NCI-H1048 (cell line): ENCODE measurements at places on chromosomes 7 and 10.

DNA sequence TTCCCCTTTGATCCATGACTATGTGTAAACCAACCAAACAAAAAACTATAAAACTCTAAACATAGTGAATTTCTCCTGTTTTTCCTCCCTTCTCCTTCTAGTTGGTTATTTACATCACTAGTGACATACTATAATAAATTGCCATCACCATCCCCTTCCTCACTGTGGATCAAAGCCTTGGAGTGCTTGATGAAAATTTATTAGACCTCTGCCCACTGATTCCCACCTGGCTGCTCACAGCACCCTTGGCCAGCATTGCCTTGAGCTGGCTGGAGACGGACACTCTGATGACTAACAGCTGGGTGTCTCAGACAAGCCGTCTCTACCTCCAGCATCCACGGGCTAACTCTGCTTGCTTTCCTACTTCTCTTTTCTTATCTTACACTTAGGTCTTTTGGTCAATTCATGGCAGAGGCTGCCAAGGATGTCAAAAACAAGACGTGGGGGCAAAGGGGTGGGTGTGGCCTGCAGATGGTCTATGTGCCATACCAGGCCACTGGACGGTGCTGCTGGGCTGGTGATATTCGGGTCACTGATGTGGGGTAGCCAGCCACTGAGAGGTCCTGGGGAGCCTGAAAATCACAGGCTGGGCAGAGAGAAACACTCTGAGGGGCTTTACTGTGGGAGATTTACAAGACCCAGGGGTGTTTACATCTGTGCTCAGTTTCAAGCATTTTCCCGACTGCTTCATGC lies 207.8 kb downstream of the TAX1BP1 start:
- DNase-seq = no peak

GRCh38 chr10:2038036-2038435 lies 300.7 kb upstream of the ADARB2 start:
- DNase-seq = no peak

DNA sequence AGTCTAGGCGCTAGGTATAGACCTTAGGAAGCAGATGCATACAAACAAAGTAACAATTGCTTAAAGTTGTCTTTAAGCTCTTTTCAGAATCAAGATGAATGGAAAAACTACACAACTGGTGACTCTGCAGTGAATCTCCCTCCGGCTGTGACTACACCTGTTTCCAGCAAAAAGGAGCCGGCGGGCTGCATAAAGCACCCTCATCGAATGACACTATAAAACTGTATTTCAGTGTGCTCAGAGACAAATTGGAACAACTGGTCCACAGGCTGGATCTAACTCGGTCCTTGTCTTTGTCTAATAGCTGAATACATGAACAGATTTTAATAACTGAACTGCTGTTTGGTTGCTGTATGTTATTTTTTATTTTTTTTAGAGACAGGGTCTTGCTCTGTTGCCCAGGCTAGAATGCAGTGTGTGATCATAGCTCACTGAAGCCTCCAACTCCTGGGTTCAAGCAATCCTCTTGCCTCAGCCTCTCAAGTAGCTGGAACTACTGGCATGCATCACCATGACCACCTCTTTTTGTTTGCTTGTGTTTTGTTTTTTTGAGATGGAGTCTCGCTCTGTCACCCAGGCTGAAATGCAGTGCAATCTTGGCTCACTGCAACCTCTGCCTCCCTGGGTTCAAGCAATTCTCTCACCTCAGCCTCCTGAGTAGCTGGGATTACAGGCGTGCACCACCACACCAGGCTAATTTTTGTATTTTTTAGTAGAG lies 64.2 kb upstream of the SVIL start:
- DNase-seq = no peak

- no peak for DNase-seq
These were observed 24.6 kb upstream of the MCU start for GRCh38 chr10:72667207-72667864.

DNA sequence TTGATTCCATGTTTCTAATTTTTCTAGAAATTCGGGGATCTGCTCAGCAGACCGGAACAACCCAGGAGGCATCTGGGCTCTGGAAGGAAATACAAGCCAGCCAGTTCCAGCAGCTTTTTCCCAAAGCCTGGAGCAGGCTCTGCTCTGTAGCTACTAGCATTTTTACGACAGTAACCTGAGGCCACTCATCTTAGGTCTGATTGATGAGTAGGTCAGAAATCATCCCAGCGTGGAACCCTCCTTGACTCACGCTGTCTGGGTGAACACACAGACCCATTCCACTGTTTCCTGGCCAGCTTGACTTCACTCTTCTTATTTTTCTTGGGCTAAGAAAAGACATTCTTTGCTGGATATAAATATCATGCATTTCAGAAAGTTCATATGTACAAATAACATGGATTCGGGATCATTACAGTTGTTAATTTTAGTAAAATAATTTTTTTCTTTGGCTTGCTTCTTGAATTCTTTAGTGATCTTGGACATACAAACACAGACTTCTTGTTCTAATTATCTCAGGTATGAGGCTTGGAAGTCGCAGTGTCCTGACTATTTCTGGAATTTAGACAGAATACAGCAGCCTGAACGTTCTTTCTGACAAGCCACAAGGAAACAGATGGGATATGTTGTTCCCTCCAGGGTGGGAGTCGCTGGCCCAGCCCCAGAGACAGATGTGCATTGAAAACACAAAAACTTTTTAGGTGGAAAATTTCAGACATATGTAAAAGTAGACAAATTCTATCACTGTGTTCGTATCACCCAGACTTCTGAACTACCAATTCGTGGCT lies 54.6 kb upstream of the PITRM1 start:
- no peak for DNase-seq

GRCh38 chr7:136528329-136528728 lies 340.1 kb upstream of the CHRM2 start:
- DNase-seq = no peak

DNA sequence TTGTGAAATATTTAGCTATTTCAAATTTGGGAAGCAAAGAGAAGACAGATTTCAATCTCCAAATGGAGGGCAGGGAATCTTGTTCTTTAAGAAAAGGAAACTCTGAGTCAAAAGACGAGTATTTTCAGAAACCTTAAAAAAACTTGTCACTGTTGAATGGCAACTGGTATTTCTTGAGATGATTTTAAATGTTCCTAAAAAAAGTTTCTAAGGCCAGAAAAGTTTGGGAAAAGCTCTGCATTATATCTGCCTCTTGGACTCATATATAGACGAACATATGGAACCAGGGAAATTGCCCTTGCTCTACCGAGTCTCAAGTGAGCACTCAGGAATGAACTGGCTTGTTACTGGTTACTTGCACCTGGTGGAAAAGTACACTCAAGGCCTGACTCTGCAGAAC lies 69.5 kb downstream of the ADAM22 start:
- no peak for DNase-seq

GRCh38 chr10:114869520-114869892 lies 47.9 kb downstream of the FHIP2A start:
- no peak for DNase-seq

- no peak for DNase-seq
These were observed 114.5 kb downstream of the NKX6-2 start for GRCh38 chr10:132671228-132672154.

- no peak for DNase-seq
These were observed at the start of gene TMEM176B for GRCh38 chr7:150799741-150800580. TSS of gene TMEM176B (minus strand) at chr7:150800364. CDS start at chr7:150796569, 3,795 bp downstream.

DNA sequence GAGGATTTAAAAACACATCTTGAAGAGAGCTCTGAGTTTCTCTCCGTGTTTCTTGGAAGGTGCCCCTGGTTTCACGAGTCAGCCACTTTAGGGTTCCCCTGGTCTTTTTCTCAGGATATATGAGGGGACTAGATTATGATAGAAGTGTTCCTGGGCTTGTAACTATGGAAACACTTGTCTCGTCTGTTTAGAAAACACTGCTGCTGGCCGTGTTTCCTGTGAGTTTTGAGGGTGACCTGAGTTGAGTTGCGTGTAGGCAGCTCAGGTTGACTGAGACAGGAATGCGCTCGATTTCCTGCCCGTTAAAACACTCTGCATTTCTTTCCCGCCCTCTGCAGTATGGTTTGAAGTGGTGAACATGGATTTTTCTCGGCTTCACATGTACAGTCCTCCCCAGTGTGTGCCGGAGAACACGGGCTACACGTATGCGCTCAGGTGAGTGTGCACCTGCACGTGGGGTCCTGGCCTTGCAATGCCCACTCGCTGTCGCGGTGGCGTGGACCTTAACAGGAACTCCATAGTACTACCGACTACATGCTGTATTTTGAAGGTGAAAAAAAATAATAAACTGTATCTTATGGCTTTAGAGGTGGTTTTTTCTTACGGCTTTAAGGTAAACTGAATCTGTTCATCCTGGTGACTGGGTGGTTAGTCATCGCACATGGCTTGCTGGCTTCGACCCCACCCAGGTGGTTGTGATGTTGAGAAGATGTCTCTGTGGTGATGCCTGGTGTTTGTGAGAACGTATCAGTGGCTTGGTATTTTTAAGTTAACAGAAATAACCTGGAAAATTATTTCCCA lies at the start of gene SUN1:
SUN1 (plus strand) TSS at position 310 of the 801 bp plus-strand sequence; CDS start at position 359, 49 bp downstream.
- DNase-seq = no peak

- DNase-seq = no peak
These were observed 63.8 kb downstream of the MKI67 start for GRCh38 chr10:128062331-128062880.

DNA sequence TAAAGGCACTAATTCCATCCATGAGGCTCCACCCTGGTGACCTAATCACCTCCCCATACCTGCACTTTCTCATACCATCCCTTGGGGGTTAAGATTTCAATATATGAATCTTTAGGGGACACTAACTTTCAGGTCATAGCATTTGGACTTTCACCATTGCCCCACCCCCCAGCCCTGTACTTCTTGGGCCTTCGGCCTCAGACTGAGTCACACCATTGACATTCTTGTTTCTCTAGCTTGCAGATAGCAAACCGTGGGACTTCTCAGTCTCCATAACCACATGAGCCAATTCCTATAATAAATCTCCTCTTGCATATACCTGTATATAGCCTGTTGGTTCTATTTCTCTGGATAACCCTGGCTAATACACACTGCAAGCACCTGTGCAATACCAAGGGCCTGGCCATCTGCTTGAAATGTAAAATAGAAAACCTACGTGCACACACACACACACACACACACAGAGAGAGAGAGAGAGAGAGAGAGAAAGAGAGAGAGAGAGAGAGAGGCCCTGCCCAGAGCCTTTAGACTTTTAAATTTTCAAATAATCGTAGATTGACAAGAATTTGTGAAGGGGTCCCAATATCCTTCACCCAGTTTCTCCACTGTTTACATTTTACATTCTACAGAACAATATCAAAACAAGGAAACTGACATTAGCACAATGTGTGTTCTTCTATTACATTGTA lies 25.3 kb downstream of the ANXA8 start:
- DNase-seq = no peak

DNA sequence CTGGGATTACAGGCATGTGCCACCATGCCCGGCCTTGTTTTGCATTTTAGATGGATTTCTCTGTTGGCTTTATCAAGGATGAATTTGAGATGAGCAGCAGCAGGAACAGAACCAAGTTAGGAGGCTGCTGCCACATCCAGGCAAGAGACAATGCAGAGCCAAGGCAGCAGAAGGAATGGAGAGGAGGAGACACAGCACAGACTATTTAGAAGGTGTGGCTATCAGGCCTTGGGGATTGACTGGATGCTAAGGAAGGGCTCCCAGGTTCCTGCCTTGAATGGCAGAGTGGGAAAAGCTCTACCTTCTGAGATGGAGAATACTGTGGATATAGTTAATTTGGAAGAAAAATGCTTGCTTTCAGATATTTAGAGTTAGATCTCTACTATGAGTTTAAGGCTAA lies 484.7 kb upstream of the C7orf33 start:
- no peak for DNase-seq

DNA sequence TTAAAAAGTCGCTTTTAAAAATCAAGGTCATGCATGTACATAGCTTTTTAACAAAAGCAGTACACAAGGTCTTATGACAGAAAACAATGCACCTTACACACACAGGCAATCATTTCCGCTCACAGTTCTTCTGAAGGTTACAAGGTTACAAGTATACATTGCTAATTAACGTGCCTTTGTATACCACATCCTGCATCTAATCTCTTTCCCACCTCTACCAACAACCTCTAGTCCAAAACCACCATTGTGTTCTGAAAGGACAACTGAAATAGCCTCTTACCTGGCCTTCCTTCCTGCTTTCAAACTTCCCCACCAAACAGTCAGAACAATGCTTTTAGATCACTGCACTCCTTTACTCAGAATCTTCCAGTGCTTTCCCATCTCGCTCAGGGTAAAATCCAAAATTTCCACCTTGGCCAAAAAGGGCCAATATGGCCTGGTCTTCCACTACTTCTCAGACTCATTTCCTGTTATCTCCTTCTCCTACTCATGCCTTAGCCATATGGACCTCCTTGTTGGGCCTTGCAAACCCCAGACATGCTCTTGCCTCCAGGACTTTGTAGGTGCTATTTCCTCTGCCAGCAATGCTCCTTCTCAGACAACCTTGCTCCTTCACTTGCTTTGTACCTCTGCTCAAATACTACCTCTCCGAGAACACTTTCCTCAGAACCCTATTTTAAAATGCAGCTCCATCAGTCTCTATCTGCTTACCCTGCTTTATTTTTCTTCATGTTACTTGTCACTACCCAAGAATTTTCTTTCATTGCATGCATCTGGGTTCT lies 205.4 kb downstream of the DNAJC1 start:
- no peak for DNase-seq

DNA sequence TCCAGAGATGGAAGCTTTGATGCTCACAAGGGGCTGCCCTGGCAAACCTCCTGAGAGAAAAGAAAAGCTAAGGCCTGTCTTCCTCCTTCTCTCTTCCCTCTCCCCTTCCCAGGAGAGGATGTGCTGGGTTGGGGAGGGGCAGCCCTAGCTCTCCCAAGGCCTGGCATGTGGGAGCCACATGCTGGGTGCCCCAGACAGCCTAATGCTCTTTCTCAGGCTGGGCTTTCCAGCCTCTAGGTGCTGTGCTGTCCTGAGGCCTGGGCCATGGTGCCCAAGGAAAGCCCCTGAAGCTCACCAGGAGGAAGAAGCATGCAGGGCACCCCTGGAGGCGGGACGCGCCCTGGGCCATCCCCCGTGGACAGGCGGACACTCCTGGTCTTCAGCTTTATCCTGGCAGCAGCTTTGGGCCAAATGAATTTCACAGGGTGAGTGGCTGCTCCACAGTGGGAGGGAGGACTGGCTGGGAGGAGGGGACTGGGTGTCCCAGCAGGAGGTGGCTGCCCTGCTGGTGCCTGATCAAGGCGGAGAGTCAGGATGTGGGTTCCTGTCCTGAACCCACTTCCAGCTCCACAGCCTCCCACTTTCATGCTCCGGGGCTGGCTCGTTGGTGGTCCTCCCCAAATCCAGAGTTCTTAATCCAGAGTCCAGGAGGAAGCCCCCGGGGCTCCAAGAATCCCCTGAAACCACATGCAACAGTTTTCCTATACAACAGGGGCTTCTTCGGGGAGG lies 1.7 kb downstream of the CPA5 start:
- no peak for DNase-seq

DNA sequence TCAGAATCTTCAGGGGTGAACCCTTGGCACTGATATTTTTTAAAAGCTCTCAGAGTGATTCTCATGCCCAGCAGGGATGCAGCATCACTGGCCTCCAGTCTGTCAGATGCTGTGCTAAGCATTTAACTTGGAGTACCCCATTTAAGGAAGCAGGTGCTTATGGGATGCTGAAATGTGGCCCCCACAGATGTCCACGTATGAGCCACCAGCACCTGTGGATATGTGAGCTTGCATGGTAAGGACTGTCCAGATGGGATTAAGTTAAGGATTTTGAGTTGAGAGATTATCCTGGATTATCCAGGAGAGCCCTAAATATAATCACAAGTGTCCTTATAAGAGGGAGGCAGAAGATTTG lies 17.7 kb downstream of the CHST3 start:
- no peak for DNase-seq
